Kidney epithelial cell (primary cell): ENCODE measurements at places on chromosomes 7 and 10. TPM values are rescaled to one million over a fixed set of nuclear protein-coding genes. Genes with fewer than 3 reads are reported as not detected.

GPC2 gene
- 13.6 and 14.7 TPM in 2 replicates for total RNA-seq

H2BK1 gene
- not detected in 2 replicates for total RNA-seq

ADIRF gene
- total RNA-seq: 0.41 TPM in 1 of 2 replicates, not detected in the other

PLXNA4 gene
- 0.14 and 5.9 TPM in 2 replicates for total RNA-seq
